ENCODE measurements at places on chromosomes 16 and 17.

- DNase-seq, result peak; percentile 70
These were observed 8.5 kb upstream of the ICAM2 start for GRCh38 chr17:64028874-64029464.

GRCh38 chr16:31200821-31201568, 1.6 kb downstream of the PYCARD start:
- DNase-seq, result no peak

- no peak for DNase-seq
These were observed 14.2 kb upstream of the CACNG4 start for GRCh38 chr17:66950325-66950724.

DNA sequence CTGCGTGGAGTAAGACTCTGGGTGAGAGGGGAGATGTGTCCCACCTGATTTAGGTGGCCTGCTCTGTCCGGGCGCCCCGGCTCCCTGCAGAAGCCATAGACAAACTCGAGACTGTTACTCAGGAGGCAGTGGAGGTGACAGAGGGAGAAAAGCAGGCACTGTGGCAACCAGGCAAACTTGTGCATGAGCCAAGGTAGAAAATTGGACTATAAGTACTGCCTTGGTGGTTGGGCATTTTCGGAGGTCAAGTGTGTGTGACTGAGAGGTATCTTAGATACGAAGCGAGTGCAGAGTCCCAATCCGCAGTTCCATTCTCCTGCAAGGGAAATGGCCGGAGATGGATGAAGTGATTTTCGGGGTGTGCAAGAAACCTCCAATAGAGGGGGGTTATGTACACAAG, 27.1 kb upstream of the SPACA3 start:
- no peak for DNase-seq

DNA sequence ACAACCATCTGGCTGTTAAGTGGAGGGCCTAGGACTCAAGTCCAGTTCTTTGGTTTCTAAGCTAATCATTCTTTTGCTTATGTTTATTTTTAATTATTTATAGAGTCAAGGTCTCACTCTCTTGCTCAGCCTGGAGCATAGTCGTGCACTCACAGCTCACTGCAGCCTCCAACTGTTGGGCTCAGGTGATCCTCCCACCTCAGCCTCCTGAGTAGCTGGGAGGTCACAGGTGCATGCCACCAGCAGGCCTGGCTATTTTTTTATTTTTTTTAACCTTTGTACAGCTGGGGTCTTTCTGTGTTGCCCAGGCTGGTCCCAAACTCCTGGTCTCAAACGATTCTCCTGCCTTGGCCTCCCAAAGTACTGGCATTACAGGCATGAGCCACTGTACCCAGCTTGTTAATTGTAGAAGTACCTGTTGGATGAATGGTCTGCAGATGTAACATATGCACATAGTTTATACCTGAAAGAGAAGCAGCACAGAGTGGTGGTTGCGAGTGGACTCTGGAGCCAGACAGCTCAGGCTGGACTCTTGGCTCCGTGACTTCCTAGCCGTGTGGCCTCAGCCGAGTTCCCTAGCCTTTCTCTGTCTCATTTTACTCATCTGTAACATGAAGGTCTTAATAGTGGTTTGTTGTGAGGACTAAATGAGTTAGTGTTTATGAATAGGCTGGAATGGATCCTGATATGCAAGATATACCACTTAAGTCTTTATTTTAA, 337.5 kb downstream of the SNX29 start:
- DNase-seq, result no peak

GRCh38 chr16:71794943-71795342, 13.7 kb downstream of the AP1G1 start:
- DNase-seq, result no peak

DNA sequence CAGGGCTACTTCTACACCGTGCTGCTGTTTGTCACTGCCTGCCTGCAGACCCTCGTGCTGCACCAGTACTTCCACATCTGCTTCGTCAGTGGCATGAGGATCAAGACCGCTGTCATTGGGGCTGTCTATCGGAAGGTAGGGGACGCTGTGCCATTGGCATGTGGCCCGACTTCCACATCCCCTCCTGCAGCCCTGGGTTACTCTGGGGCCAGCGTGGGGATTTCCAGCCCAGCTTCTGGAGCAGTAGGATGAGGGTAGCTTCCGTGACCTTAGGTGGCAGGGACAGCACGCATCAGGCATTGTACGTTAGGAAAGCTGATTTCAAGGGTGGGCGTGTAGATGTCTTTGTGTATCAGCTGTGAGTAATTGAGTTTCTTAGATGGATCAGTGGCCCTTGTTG, 96.5 kb downstream of the ABCC1 start:
- no peak for DNase-seq

GRCh38 chr16:26087091-26087490, 395.3 kb downstream of the HS3ST4 start:
- no peak for DNase-seq

DNA sequence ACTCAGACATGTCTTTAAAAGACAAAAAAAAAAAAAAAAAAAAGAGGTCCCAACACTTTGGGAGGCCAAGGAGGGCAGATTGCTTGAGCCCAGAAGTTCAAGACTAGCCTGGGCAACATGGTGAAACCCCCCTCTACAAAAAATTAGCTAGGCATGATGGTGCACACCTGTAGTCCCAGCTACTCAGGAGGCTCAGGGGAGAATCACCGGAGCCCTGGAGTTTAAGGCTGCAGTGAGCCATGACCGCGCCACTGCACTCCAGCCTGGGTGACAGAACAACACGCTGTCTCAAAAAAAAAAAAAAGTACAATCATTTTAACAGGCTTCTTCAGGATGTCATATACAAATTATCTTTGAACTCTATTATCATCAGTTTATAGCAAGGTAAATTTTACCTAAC, 22.0 kb downstream of the C16orf87 start:
- no peak for DNase-seq

GRCh38 chr16:89230255-89230654, 12.8 kb downstream of the ZNF778 start:
- DNase-seq, result no peak

DNA sequence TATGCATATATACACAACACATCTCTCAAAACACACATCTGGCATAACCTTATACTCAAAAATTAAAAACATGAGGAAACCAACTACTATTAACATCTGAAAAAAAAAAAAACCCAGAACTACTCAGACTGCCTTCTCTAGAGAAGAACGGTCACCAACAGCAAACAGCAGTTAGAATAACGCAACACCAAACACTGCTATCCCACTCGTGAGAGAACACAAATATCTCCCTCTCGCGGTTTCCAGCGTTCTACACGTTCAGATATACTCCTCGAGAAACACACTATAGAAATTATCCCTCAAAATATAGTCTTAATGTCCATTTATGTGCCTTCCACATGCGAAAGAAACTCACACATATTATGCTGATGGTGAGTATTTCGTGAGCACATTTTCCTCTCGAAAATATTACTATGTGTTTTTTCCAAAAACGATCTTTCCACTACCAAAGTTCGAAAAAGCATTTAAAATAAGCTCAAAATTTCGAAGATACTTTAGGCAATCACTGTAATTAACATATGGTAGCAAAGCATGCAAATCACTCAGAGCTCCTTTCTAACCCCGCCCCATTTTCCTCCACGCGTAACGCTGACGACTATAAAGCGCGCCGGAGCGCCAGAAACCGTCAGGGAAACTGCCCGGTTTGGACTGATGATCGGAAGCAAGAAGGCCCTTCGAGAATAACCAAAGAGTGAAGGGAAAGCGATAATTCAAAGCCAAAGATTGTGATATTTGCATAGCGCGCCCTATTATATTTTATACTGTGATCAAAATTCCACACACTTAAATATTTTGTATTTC, 60.1 kb downstream of the TEX14 start:
- peak; percentile 98 for DNase-seq

DNA sequence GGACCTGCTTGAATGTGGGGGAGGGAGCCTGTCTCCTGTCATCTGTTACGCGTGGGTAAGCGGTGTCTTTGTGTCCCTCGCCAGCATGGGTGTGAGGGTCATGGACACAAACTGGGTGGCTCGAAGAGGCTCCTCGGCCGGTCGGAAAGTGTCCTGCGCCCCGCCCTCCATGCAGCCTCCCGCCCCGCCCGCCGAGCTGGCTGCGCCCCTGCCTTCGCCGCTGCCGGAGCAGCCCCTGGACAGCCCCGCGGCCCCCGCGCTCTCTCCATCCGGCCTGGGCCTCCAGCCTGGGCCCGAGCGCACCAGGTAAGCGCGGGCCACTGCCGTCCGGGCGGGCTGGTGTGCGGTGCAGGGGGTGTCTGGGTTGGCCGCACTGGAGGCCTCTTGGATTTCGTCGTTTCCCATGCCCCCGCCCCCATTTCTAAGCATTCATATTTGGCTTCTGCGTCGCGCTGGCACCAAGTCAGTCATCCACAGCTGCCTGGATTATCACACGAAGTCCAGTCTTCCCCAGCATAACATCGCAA, 43.8 kb downstream of the ELAC2 start:
- no peak for DNase-seq

GRCh38 chr17:21242780-21243515, 10.3 kb downstream of the NATD1 start:
- no peak for DNase-seq

DNA sequence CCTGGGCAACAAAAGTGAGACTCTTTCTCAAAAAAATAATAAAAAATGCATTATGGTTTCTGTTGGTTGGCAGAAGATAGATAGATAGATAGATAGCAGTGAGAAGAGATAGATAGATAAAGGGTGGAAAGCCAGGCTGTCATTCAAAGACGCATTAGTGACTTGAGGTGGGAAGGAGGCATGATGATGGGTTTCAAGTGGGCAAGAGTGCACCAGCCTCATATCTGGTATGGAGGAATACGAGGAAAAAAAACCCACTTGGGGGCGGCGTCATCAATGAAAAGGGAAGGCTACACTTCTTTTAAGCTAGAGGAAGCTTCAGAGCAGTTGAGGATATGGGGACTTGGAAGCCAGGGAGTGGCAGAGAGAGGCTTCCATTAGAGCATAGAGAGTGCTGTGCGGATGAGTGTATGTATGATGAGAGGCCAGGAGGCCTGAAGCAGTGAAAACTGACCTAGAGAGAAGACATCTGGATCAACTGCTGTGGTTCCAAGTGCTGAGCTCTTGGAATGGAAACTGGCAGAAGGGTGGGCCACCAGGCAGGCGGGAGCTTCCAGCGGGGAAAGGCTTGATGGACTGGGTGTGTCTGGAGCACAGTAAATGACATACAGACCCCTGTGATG, 31.8 kb downstream of the CEP95 start:
- no peak for DNase-seq

GRCh38 chr17:20938988-20939615, 103.7 kb downstream of the USP22 start:
- no peak for DNase-seq

GRCh38 chr16:28931801-28932225, at the start of gene CD19:
TSS of gene CD19 (plus strand) at chr16:28931971. CDS start at chr16:28932001, 30 bp downstream.
- no peak for DNase-seq

GRCh38 chr16:31441956-31442355, 633 bp downstream of the ZNF843 start:
- no peak for DNase-seq

GRCh38 chr17:69555056-69555455, 140.6 kb downstream of the MAP2K6 start:
- DNase-seq, result no peak

DNA sequence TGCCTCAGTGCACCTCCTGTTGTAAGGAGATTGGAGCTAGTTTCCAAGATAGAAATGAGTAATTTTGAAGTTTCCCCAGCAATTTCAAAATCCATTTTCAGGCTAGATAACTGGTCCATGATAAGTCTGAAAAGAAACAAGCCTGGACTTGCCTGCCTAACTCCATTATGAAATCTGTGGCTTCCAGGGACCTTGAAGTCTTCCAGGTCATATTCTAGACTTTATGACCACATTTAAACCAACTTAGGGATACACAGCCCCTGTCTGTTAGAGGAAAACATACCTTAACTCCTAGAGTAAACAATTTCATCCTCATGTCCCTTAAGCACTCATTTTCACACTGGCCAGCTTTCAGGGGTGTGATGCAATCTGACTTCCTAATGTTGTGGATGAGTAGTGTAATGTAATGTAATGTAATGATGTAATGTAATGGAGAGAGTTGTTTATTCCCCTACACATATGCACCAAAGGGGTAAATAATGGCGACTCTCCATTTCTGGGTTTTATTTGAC, 96.7 kb upstream of the FAM20A start:
- no peak for DNase-seq

- DNase-seq, result no peak
These were observed 839.1 kb upstream of the RBFOX1 start for GRCh38 chr16:6493555-6493954.

GRCh38 chr16:23497543-23497868, 12.8 kb downstream of the GGA2 start:
- no peak for DNase-seq

- DNase-seq, result no peak
These were observed 20.3 kb downstream of the GGA3 start for GRCh38 chr17:75241143-75241430.

GRCh38 chr17:33977729-33978514, 277.2 kb upstream of the CCL2 start:
- DNase-seq, result no peak

GRCh38 chr16:27576729-27577128, 26.8 kb downstream of the KATNIP start:
- DNase-seq, result no peak

- DNase-seq, result no peak
These were observed 73.0 kb downstream of the SLC6A2 start for GRCh38 chr16:55728797-55729196.

GRCh38 chr17:75499313-75500022, 15.9 kb downstream of the CASKIN2 start:
- DNase-seq, result no peak

DNA sequence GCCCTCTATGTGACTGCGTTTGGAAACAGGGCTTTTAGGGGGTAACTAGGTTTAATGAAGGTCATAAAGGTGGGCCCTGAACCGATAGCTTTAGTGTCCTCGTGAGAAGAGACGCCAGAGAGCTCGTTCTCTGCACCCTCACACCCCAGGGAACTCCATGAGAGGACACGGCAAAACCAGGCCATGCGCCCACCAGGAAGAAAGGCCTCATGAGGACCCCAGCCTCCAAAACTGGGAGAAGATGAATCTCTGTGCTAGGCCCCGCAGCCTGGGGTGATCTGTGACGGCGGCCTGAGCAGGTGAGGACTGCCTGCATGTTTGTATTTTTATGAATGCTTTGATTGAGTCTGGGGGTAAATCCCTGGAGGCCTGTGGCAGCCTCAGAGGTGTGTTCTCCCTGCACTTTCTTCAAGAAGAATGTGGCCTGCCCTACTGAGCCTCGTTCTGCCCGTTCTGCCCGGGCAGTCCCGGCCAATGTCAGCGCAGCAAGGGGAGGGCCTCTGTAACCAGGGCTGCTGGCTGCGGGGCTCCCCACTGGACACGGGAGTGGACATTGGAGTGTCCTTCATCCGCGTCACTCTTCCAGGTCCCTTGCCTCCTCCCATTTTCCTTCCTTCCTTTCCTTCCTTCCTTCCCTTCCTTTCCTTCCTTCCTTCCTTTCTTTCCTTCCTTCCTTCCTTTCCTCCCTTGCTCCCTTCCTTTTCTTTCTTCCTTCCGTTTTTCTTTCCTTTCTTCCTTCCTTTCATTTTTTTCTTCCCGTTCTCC, 6.8 kb upstream of the RNF213 start:
- DNase-seq, result no peak

DNA sequence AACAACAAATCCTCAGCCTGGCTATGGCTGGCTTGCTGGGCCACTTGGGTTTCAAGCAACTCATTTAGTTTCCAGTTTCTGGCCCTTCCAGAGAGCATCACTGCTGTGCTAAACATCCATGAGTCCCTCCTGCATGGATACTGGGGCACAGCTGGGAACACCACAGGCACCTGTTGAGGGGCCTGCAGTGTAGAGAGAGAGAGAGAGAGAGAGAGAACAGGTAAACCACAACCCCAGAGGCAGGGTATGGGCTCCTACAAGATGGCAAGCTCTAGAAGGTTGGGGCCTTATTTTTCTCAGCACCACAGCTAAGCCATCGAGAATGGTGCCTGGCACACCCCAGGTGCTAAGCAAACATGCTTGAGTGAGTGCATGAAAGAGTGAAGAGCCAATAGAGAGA, 120.3 kb downstream of the RBFOX3 start:
- DNase-seq, result no peak

GRCh38 chr16:86975445-86975844, 341.7 kb downstream of the C16orf95 start:
- no peak for DNase-seq

All from NCI-H2081 (cell line).